Dermis microvascular lymphatic vessel endothelial cell (primary cell): ENCODE measurements at places on chromosomes 2 and 18.
A peak's percentile ranks its signal among the peaks of the same experiment; 100 is the strongest.

DNA sequence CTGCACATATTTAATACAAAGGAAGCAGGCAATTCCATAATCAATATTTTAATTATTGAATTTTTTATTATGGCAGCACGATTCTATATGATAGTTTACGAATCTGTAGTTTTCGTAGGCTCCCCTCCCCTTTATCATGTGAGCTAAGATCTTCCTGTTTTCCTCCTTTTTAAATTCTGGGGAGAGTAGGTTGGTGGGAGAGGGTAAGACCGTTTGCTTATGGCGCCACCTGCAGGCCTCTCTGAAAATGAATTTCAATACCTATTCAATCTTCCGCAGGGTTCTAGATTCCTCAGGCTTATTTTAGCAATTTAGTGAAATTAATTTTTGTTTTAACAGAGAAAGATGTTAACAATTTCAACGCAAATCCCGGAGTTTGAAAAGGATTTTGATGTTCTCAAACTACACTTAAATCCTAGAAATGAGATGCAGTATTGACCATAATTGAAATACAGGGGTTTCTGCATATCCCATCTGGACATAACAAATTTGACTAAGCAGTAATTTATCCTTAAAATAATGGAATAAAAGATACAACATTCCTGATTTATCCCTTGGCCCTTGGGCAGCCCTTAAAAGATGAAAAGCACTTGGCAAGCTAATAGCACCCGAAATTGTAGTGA, 12.8 kb upstream of the GBX2 start:
- peak; percentile 86 for DNase-seq

- DNase-seq, result no peak
These were observed 167.1 kb upstream of the RBMS1 start for GRCh38 chr2:160660741-160661140.

DNA sequence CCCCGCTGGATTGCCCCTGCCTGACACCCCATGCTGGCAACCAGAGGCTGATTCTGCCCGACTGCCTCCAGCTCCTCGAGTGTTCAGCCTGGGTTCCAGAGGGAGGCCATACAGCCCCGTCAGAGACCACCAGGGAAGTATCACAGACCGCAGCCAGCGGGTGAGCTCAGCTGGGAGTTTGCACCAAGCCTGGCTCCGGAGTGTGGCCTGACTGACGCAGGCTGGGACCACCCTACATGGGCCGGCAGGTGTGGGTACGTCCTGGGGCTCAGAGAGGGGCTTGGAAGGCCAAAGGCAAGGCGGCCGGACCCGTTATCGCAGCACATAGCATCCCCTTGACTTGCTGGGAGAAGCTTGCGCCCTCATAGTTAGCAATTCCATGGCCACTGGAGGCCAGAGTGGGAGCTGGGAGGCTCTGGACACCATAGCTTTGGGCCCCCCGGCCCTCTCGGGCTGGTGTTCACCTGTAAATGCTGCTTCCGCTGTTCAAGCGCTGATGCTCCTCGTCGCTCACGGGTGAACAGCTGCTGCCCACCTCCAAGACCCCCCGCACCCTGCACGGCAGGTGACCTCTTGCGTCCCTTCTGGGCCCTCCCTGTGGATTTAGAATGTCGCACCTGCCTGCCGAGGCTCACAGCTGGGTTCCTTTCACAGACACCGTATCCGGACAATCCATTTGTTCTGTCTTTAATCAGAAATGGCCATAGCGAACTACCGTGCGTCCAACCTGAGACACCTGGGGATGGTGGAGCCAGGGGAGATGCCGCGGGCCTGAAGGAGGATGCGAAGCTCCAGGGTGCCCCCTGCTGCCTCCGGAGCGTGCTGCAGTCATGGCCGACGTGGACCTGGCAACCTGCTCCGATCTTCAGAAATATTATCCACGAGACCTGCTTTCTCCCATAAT, 31.2 kb upstream of the SLC66A3 start:
- peak; percentile 30 for DNase-seq

DNA sequence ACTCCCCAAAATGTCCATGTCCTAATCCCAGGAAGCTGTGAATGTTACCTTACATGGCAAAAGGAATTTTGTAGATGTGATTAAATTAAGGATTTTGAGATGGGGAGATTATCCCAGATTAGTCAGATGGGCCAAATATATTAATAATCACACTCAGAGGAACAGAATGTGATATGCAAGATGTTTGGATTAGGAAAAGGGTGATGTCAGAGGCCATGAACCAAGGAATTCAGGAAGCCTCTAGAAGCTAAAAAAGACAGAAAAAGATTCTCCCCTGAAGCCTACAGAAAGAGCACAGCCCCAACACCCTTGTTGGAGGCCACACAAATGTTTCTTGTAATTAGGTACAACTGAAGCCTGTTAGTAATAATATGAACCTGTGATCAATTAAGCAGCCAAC, 13.1 kb downstream of the TMEM131 start:
- no peak for DNase-seq

DNA sequence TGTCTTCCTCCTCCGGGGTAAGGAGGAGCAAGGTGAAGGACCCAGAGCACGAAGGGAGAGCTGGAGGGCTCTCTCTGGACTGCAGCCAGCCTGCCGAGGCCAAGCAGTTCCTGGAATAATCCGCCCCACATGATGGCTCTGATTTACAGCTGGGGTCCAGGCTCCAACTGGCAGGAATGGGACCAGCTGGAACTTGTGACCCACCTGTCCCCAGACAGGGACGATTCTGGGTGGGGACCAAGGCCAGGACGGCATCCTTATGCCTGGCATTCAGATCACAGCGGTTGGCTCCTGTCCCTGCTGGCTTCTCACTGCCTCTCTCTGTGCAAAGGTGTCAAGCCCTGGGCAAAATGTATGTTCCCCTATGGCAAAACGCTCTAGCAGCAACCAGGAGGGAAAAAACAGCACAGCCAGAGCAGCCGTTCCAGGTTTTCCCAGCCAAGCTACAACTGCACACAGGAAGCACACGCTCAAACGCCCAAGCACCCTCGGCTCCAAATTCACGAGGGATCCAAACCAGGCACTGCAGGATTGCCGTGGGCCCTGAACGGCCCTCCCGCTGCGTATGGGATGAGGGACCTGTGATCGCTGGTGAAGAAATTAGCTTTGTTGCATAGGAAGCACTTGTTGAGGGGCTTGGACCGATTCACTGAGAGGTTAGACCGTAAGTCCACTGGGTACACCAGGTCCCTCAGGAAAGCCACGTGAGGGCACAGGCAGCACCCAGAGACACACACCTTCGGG, 35.8 kb downstream of the FAM178B start:
- no peak for DNase-seq

DNA sequence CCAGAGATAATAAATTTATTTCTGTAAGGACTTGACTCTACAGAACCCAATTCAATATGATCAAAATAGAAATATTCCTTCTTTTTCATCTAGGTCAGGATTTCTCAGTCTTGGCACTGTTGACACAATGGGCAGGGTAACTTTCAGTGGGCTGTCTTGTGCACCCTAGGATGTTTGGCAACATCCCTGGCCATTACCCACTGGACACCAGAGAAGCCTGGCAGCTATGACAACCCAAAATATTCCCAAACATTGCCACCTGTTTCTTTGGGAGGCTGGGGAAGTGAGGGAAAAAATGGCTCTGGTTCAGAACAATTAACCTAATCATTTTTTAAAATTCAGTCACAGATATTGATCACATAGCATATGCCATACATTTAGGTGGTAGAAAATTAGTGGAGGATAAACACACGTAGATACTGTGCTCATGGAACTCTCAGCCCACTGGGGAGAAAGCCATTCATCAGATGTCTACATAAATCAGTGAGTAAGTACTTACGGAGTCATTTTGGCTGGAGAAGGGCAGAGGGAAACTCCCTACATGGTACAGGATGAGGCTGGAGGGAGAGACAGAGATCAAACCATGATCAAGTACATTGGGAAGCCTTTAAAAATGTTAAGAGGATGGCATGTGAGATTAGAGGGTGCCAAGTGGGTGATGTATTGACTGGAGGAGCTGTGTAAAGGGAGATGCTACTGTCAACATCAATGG, 718 bp upstream of the TNP1 start:
- no peak for DNase-seq

DNA sequence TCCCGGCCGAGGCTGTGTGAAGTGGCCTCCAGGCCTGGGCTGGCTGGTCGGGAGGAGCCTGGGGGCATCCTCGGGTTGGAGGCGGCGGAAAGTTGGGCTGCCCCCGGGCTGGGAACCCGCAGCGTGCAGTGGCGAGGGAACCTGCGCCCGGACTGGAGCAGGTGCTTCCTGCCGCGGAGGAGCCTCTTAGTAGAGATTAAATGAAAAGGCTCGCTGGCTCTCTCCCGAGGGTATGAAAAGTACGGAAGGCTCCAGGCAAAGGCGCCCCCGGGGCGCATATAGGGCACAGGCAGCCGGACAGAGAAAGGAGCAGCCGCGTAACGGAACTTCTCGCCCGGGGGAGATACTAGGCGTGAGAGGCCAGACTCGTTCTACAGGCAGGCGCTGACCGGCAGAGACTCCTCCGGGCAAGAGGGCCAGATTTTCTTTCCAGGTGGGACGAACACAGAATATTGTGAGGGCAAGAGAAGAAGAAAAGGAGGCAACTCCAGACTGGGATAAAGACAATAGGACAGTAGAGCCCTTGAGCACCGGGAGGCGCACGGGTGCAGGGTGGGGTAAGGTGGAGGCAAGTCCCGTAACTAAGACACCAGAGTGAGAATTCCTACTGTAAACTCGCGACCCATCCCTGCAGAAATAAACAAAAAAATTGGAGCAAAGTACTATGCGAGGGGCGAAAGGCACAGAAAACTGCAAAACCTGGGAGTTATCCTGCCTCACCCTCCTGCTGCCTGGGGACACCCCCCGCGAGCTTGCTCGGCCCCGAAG, 816 bp downstream of the CDH2 start:
- no peak for DNase-seq

GRCh38 chr2:204114295-204115136, 178.0 kb downstream of the ICOS start:
- peak; percentile 99 for DNase-seq

- DNase-seq, result peak; percentile 5
These were observed 55.4 kb upstream of the NCOA1 start for GRCh38 chr2:24435391-24436316.

GRCh38 chr2:219856602-219857001, 229.2 kb downstream of the SLC4A3 start:
- no peak for DNase-seq

GRCh38 chr2:44163777-44164176, 4.9 kb upstream of the PPM1B start:
- no peak for DNase-seq

- no peak for DNase-seq
These were observed 91.4 kb downstream of the LYPD6 start for GRCh38 chr2:149421791-149422190.

- no peak for DNase-seq
These were observed 42.3 kb upstream of the ATG16L1 start for GRCh38 chr2:233209117-233209532.

DNA sequence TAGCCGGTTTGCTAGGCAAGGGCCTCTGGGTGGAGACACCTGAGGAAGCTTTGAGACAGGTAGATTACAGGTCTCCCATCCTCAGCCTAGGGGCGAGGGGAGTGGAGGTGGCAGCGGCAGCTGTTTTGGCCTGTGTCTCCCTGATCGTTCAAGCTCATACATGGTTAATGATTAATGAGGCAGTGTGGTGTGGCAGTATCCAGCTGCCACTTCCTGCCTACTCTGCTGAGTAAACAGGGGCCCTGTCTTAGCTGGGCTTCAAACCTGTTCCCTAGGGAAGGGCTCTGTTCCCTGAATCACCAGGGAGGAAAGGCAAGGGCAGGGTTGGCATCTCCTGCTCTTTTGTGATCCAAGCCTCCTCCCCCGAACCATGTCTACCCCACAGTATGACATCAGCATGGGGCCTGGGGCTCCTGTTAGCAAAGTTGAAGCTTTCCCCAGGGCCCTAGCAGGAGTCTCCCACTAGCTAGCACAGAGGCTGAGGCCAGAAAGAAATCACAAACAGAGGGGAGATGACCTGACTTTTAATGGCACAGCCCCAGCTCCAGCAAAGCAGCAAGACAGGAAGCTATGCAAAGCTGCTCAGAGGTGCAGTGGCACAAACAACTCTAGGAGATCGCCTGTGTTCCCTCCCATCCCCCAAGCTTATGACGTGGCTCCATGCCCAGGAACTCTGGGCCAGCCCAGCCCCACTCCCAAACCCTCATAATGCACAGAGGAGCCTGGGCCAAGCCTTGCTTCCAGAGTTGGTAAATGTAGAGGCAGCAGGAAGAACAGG, 3.7 kb upstream of the TUBA4B start:
- peak; percentile 29 for DNase-seq

DNA sequence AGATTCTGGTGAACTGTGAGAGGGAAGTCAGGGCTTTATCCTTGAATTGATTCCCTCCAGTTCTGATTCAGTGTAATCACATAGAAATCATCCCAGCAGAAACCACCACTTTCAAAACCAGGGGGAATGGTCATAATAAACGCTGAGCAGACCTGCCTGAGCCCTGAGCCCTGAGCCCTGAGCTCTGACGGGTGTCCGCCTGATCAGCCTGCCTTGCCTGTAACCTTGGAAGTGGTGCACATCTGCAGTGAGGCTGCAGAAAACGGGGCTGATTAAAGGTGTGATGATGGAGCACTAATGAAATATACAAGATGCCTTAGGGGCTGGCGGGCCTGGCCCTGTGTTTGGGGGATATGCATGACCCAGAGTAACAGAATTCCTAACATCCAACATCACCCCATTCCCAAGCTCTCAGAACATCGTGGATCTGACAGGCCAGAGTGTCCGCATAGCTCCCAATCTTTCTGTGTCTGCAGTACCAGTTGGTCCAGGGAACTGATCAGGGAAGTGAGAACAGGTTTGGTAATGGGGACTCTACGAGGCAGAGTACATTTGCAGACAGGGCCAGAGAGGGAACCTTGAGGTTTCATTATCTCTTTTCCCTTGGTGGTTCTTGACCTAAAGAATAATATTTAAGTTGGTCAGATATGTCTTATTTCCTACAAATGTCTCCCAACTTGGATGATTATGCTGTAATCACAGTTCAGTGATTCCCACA, 37.8 kb downstream of the KCTD18 start:
- DNase-seq, result no peak

GRCh38 chr2:8694737-8695136, 12.9 kb downstream of the ID2 start:
- no peak for DNase-seq

DNA sequence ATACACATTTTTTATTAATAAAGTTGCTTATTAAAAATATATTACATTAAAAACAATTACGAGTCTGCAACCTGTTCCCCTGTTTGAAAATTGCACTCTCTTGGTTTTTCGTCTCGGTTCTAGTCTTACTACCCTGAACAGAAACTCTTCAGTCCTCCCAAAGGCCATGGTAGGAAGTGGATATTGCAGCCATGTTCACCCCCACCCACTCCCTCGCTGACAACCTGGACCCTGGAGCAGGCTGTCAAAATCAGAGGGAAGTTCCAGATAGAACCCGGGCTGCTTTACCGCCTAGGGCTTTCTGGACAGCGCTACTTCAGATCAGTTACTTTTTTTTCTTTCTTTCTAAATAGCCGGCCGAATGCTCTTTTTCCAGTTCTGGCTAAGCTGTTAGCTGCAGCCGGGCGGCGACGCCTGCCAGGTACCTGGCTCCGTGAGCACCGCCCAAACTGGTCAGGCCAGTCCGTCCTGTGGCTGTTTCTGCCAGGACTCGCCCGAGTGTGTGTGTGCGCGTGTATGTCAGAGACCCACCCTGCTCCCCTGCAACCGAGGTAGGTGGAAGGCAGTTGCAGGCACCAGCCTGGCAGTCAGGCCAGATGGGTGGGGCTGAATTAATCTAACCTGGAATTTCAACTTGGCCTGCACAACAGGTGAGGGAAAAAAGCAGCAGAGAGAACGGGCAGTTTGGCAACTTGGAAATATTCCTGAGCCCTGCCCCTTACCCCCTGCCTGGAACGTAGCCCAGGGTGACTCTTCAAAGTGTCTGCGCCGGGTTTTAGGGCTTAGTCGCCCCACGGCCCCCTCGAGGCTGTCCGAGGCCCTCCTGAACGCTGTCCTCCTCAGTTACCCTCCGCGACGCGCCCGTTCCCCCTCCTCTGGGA, 1.1 kb upstream of the TET3 start:
- DNase-seq, result no peak
